ENCODE measurements at places on chromosomes 6 and 20.
A peak's percentile ranks its signal among the peaks of the same experiment; 100 is the strongest.

- DNase-seq, result peak; percentile 5
Measured at GRCh38 chr6:162099685-162100084, 627.9 kb downstream of the PRKN start.

GRCh38 chr6:24517659-24518543 is 23.1 kb downstream of the ALDH5A1 start:
- peak; percentile 13 for DNase-seq

DNA sequence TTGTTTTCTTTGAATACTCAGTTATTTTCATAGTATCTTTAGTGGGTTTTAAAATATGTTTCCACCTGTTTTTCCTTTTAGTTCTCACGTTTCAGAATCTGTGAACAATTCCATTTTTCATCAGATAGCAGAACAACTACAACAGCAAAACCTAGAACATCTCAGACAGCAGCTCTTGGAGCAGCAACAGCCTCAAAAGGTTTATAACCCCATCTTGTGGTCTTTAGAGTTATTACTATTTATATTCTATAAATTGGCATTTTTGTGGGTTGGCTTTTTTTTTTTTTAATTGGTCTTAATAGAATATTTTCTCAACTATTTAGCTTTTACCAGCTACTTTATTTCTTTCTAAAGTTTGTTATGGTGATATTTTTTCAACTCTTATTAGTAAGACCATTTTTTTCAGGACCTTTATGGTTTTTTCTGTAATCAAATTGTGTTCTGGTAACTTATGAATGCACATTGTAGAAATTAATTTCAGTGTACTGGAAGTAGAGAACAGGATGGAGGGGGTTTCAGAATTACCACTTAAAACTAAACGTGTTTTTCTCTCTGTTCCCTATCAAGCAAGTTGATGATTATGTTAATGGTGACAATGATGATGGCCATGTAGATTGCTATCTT is 72.2 kb downstream of the SCAF8 start:
- DNase-seq, result no peak

DNA sequence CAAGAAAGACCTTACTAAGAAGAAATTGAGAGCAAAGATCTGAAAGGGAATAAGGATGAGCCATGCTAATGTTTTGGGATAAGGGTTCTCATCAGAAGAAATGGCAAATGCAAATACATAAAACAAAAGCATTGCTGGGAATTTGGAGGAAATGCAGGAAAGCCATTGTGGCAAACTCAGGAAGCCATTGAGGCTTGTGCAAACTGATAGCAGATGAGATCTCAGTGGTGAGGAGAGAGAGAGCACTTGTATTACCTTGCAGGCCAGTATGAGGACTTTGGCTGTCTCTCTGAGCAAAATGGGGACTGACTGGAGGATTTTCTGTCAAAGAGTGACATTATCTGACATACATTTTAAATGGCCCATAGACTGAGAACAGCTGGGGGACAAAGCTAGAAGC is 103.0 kb downstream of the ADGRB3 start:
- DNase-seq, result no peak

GRCh38 chr20:17417225-17417624 is 114.0 kb downstream of the BFSP1 start:
- no peak for DNase-seq

- no peak for DNase-seq
Measured at GRCh38 chr6:8243475-8243874, 141.1 kb upstream of the EEF1E1 start.

- DNase-seq, result no peak
Measured at GRCh38 chr6:99498421-99498820, 16.8 kb downstream of the USP45 start.

- no peak for DNase-seq
Measured at GRCh38 chr6:101645770-101646169, 252.3 kb downstream of the GRIK2 start.

- no peak for DNase-seq
Measured at GRCh38 chr6:129429956-129430355, 280.0 kb downstream of the ARHGAP18 start.

- DNase-seq, result no peak
Measured at GRCh38 chr6:4253604-4254231, 118.3 kb upstream of the ECI2 start.

GRCh38 chr6:84882768-84883766 is 118.7 kb upstream of the TBX18 start:
- no peak for DNase-seq

DNA sequence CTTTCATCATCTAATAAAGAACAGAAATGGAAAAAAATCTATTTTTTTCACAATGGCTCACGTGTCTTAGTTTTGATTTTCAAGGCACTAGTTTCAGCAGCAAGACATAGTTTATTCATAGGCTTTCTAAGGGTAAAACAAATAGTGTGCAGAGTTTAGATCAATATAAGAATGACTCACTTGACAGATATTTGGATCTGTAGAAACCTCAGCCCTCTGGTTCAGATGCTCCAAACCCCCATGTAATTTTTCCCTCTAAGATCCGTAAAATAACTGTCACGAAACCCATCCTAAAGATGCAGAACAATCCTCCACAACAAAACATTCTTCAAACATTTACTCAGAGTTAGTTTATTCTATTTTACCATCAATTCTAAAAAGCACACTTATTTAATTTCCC is 43.4 kb downstream of the IYD start:
- no peak for DNase-seq

- DNase-seq, result no peak
Measured at GRCh38 chr6:133288662-133289061, 47.5 kb downstream of the EYA4 start.

GRCh38 chr6:40810171-40810570 is 223.0 kb upstream of the LRFN2 start:
- no peak for DNase-seq

- DNase-seq, result no peak
Measured at GRCh38 chr20:37219751-37220668, 40.7 kb upstream of the MROH8 start.

GRCh38 chr20:24827603-24828295 is 121.3 kb upstream of the CST7 start:
- DNase-seq, result no peak

GRCh38 chr20:58889334-58889760 is 36.8 kb downstream of the GNAS start:
- no peak for DNase-seq
